ENCODE measurements at places on chromosomes 7 and 10.

DNA sequence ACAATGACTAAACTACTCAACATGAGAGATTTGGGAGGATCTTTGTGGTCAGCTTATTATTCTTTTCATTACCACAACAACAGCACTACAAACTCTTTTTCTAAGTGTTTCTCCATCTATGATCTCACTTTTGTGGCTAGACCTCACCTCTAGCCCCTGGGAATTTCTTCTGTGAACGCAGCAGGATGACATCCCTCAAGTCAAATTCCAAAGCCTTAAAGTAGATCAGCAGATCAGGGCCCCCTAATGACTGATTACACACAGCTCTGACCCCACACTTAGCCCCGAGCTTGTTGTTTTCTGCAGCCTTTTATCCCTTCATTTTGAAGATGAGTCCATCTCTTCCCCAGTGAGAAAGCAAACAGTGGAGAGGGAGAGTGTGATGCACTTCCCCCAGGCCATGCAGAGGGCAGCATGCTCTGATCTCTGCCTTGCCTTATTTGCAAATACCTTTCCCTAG, 27.3 kb downstream of the TFAM start:
- peak; percentile 93 for DNase-seq

DNA sequence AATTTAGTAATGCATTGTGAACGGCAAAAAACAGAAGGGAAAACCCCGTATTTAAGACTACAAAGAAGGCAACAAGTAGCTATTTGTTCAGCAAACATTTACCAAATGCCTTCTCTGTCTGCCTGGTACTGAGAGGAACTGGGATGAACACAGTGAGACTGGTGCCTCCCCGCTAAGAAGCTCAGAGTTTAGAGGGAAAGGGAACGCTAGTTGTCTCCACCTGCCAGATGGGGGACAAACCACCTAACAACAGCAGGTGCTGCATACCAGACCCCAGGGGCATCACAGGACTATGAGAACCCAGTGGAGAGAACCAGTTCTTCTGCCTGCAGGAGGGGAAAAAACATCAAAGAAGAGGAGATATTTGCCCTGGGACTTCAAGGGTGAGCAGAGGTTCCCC, 147.1 kb downstream of the SLC25A13 start:
- DNase-seq: no peak

DNA sequence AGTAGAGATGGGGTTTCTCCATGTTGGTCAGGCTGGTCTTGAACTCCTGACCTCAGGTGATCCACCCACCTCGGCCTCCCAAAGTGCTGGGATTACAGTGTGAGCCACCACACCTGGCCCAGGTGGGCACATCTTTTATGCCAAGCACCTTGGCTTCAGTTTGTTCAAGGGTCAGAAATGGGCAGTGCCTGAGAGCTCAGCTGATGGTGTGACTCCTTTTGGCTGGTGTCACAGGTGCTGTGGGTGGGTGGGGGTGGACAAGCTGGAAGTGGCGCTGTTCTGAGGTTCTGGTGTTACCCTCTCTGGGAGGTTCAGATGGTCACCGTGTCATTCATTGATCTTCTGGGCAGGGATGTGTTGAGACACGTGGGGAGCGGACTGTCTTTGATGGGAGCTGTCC, 11.5 kb downstream of the ADCY1 start:
- no peak for DNase-seq

DNA sequence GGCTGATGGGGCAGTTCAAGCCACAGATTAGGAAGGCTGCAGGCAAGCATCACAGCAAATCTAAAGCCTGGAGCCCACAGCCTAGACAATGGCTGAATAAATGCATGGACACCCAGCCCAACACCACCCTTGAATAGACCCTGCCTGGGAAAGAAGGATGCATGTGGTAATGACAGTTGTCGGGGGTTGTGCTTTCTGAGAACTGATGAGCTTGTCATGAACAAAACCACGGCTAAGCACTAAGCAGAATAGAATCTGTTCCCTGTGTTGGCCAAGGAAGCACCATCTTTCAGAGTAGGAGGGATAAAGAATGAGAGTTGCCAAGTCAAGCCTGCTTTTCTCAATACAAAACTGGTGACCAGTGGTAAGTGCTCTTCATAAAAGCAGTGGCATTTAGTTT, 66.1 kb upstream of the JCAD start:
- no peak for DNase-seq

DNA sequence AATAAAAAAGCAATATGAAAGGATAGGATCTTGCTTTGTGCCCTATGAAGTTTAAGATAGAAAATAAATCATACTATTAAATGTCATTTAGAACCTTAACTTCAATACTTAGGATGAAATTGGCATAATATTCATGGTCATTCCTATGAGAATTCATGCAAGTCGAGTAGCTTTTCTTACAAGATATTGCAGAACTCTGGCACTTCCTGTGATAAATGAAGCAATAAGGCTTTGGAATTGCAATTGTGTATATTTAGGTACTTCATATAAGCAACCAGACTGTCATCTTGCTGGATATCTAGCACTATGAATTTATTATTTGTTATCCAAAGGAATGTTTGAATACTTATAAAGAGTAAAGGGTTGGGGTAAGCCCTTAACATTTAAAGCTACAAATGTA, 116.5 kb downstream of the ZNF438 start:
- DNase-seq: no peak

DNA sequence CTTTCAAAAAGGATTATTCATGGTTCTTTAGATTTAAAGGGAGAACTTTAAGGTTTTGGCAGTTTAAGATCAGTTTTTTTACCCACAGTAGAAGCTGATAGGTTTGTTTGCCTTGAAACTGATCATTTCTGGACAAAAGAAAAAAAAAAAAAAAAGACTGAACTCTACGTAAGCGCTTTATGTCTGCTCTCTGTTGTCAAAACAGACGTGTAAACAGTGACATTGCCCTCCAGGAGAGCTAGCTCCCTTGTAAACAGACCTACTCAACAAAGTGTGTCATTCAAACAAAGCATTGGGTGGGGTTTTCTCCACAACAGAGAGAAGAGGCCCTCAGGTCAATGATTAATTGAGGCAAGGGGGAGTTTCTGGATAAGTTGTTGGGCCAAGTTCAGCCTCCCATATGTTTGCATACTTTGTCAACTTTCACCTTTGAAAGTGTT, 568.1 kb upstream of the LRRN3 start:
- DNase-seq: peak; percentile 65

GRCh38 chr10:124722798-124723783, 21.1 kb downstream of the FAM53B start:
- no peak for DNase-seq
